ENCODE measurements at places on chromosomes 11 and 22. TPM values are rescaled to one million over a fixed set of nuclear protein-coding genes. Genes with fewer than 3 reads are reported as not detected.
A peak's percentile ranks its signal among the peaks of the same experiment; 100 is the strongest.

DNA sequence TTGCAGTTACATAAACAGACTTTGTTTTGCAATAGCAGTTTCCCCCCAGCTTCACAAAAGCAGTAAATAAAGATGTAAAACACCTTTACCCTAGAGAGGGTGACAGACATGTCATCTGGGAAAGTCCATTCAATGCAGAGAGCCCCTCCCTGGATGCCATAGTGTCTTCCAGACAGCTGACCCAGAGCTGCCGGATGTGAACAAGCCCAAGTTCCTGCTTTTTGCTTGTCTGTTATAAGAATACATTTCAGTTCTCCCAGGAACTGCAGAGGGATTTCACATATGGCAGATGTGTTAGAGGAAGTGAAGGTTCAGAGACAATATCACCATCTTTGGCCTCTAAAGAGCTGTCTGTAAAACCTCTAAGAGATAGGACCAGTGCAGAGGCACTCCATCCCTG is 48.9 kb downstream of the RELT start:
- DNase-seq = no peak

- DNase-seq = no peak
These were observed 1.4 kb upstream of the BACE1-AS start for GRCh38 chr11:117289795-117290194.

DNA sequence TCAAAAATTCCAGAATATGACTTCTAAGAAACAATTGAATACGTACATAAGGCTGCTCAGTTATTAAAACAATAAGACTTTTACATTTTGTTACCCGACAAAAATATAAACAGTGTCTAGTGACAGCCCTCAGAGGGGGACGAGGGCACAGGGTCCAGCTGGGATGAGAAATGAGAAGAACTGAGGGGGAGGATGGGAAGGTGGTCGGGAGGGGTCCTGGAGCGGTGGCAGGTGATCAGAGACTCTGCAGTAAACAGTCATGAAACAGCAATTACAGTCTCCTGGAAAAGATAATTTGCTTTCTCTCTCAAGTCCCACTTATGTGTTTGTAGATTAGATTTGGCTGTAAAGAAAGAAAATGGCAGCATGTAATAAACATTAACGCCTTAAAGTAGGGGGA is 56.0 kb downstream of the PACSIN2 start:
- DNase-seq = no peak

DNA sequence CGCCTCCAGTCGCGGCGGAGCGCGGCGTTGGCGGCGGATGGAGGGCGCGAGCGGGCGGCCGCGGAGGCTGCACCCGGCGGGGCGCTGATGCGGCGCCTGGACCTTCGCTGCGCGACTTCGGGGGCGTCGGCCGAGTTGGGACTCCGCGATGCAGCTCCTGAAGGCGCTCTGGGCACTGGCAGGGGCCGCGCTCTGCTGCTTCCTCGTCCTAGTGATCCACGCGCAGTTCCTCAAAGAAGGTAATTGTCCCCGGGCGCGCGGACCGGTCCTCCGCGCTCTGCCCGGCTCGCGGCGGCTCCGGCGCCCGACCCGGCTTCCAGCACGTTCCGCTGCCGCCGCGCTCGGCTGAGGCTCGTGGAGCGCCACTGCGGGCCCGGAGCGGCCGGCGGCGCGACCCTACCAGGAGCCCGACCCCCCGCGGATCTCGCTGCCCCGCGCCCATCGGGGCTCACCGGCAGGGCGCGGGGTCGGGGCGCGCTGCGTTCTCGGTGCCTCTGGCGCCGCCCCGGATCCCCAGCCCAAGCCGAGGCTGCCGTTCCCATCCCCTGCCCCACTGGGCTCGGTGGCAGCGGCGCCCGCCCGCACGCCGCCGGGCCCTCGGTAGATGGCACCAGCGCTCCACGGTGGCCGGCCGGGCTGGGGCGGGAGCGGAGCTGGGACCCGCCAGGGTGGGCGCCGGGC is 1251.2 kb downstream of the BRD1 start:
- DNase-seq = peak; percentile 88

GRCh38 chr11:82864268-82864667 is 36.0 kb downstream of the PRCP start:
- DNase-seq = peak; percentile 67

GRCh38 chr22:47126344-47126811 is 363.9 kb downstream of the TBC1D22A start:
- DNase-seq = no peak

- DNase-seq = peak; percentile 80
These were observed 22.7 kb downstream of the YPEL1 start for GRCh38 chr22:21712751-21713427.

GRCh38 chr11:124951341-124951740 is 2.7 kb upstream of the CCDC15 start:
- no peak for DNase-seq

GRCh38 chr11:31649129-31649966 is 139.8 kb downstream of the ELP4 start:
- DNase-seq = peak; percentile 29

DNA sequence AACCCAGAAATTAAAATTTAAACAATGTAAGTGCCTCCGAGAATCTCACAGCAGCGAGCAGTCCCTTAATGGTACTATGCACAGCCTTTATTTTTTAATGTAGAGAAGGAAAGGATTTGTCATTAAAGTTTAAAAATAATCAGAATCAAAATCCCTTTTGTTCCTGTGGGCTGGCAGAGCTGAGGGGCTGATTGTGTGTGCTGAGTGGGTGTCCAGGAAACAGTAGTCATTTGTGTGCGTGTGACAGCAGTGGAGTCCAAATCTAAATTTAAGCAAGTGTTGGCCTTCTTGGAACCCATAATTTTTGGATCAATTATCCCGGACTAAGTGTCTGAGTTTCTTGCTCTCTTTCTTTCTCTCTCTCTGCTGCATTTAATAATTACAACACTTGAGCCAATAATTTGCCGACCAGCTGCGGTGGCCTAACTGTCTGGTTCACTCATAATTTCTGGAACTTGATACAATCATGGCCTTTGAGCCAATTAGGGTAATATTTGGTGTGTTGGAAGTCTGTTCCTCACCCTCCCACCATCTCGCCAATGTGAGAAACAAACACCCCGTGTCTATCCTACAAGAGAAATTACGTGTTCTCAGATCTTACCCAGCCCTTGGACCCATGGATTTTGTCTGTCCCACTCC is 528.0 kb downstream of the SOX6 start:
- DNase-seq = no peak

DNA sequence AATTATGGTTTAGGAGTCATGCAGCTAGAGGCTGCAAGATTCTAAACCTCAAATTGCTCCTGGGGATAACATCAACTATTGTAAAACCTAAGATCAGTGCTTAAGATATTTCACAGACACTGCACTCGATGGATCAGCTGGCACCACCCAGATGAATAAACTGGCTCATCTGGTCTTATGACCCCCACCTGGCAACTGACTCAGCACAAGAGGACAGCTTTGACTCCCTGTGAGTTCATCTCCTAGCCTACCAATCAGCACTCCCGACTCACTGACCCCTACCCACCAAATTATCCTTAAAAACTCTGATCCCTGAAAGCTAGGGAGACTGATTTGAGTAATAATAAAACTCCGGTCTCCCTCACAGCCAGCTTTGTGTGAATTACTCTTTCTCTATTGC is 782 bp upstream of the TTC12 start:
- no peak for DNase-seq

DNA sequence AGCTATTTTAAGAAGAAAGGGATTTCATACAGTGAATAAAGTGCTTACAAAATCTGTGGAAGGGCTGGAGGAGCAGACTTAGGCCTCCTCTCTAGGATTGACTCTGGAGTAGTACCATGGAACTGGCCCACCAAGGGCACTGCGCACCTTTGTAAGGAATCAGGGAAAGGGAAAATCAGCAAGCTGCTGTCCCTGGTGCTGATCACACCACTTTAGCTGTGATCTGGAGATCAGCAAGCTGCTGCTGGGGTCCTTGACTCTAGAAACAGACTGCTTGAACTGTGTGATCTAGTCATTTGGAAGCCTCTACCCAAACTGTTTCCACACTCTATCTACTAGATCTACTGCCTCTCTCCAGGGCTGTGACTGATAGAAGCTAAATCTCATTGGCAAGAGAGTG is 18.4 kb upstream of the TECTA start:
- peak; percentile 73 for DNase-seq

DNA sequence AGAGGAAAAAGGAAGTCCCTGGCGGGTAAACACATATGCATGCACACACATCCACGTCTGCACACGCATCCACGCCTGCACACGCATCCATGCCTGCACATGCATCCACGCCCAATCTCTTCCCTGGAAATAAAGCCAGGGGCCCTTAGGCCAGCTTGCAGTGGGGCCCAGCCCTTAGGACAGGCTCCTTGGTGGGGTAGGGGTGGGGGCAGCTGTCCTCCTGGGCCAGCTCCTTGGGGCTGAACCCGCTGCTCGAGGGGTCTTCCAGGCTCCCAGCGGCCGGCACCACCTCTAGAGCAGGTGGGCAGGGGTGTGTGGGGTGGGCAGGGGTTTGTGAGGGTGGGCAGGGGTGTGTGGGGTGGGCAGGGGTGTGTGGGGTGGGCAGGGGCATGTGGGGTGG is 1.9 kb downstream of the C11orf21 start:
- no peak for DNase-seq

DNA sequence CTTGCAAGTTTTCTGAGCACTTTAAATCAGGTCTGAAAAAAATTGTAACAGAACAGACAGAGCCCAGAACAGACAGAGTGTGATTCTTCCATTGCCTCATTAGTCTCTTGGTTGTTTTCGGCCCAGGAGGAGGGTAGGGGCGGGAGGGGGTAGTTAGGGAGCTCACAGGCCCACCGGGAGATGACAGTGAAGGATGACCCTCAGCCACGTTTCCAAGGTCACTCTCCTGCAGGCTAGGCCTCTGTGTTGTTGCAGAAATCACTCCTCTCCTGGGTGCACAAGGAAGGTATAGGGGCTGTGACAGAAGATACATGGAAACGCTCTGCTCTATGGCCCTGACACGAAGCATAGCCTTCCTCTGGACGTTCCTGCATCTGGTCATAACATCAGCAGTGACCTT is 69.3 kb downstream of the ABTB2 start:
- no peak for DNase-seq

DNA sequence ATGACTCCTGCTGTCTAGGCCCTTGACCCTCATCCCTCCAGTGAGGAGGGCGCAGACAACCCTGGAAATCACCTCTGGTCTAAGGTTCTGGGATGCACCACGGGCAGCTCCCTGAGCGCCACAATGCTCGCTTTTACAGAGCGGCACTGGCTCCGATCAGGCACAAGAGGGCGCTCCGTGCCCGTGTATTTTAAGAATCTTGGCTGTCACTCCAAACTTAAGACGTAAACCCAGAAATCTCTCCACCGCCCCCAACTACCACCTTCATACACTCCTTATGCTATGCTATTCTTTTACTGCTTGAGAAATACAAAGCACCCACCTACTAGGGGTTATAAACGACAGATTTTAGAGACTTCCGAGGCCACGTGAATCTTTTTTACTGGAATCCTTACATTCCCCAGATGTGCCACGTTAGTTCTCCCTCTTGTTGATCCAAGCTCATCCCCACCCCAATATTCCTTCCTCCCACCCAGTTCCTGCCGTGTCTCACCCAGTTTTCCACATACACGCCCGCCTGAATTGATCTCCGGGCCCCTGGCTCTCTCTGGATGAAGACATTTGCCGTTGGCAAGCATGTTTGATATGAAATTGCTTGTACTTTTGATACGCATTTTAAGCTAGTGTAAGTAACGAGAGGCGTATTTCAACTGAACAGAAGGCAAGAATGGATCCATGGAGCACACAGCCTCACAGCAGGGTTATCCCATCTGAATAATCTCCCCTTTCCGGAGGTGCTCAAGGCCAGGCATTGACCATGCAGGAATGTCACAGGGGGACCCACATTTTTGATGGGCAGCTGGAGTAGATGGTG is 453.5 kb downstream of the OPCML start:
- DNase-seq = peak; percentile 78

DNA sequence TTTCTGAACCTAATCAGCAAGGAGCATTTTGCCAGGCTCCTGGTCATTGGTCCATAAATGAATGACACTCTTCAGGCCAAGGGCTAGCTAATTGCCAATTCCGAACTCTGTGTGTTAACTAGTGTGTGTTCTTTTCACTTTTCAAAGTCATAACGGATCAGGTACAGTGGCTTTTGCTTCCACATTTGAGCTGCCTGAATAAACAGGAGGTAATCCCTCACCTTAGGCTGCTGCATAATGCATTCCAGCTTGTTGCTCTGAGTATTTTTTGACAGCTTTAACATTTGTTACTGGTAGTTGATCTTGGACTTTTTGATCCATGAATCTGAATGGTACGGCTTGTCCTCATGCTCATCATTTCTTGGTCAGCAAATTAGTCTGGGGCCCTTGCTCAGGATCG is 485.1 kb downstream of the CNTN5 start:
- DNase-seq = no peak

GRCh38 chr11:12207384-12208150 is 97.2 kb downstream of the MICAL2 start:
- DNase-seq = no peak

DNA sequence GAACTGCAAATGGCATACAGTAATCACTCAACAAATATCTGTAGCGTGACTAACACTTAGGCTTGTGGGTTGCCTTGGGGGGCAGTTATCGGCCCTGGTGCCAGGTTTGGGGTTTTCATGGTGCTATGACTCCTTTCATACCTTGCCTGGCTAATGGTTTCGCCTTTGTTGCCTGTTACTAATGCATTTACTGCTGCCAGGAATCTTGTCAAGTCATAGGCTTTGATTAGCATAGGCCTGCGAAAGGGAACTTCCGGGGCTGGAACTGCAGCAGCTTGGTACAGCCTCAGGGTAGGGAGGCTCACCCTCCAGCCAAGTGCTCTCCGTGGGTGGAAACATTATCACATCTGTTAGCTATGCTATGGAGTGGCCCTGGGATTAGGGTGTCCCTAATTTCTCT is 13.2 kb downstream of the SLC25A18 start:
- no peak for DNase-seq

The OR6A2 gene
- 0.50 TPM for total RNA-seq

The TSGA10IP gene
- total RNA-seq = 7.3 TPM

The IFITM1 gene
- total RNA-seq = 13.3 TPM

The SEPTIN5 gene
- total RNA-seq = 5.0 TPM

The GGT5 gene
- not detected for total RNA-seq

The C11orf42 gene
- total RNA-seq = not detected

The NADSYN1 gene
- 40.0 TPM for total RNA-seq

The UPK3A gene
- total RNA-seq = 0.50 TPM

The RHBDD3 gene
- total RNA-seq = 78.8 TPM

The CARD16 gene
- not detected for total RNA-seq

The HSPA8 gene
- total RNA-seq = 1,464 TPM

The RPLP2 gene
- 629 TPM for total RNA-seq

The C11orf87 gene
- not detected for total RNA-seq

The IFTAP gene
- total RNA-seq = 112 TPM
